ENCODE measurements at places on chromosomes 4 and X.

- DNase-seq = no peak
Observed at GRCh38 chrX:116605576-116605975, 142.8 kb upstream of the CT83 start.

- DNase-seq = no peak
Observed at GRCh38 chr4:151942971-151943370, 182.2 kb upstream of the GATB start.

DNA sequence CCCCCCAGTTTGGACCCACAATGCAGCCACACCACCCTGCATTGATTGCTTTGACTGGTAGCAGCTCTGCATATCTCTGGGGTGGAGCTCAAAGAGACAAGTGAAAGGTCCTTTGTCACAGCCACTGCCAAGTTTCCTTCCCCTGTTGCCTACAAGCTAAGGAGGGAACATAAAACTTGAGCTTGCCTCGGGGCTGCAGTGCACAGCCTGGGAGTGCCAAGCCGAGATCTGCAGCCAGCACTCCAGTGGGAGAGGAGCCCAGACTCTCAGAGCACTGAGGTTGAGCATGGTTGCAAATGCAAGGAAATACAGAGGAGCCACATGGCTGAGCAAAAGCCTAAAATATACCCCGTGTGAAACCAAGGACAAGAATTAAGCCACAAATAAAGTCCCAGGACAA is 142.2 kb downstream of the DKK2 start:
- no peak for DNase-seq

- DNase-seq = no peak
Observed at GRCh38 chr4:151798678-151799416, 38.0 kb upstream of the GATB start.

GRCh38 chrX:64977830-64978229 is 1.6 kb upstream of the ZC4H2 start:
- DNase-seq = no peak

- no peak for DNase-seq
Observed at GRCh38 chrX:50704360-50704759, 109.6 kb downstream of the SHROOM4 start.

- peak; percentile 37 for DNase-seq
Observed at GRCh38 chr4:140049849-140050637, 103.9 kb downstream of the MAML3 start.

DNA sequence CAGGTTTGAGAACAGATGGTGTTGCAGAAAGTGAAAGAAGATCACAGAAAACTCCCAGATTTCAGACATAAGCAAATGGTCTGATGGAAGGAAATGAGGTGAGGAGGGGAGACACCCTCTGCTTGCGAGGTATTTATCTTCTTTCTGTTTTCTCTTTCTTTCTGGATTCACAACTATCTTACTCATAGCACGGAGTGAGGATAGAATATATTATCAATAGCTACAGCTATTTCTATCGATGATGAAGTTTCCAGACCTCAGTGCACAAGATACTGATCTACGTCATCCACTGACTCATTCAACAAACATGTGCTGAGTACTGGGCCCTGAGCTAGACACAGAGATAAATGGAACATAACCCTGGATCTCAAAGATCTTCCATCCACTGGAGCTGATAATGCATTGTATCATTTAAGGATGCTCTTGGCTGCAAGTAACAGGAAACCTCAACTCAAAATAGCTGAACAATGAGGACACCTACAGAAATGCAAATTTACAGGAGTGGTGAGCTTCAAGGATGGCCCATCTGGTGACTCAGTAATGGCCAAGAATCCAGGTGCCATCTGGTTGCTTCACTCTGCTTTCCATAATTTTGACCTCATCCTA is 21.2 kb downstream of the SLC2A9 start:
- no peak for DNase-seq

DNA sequence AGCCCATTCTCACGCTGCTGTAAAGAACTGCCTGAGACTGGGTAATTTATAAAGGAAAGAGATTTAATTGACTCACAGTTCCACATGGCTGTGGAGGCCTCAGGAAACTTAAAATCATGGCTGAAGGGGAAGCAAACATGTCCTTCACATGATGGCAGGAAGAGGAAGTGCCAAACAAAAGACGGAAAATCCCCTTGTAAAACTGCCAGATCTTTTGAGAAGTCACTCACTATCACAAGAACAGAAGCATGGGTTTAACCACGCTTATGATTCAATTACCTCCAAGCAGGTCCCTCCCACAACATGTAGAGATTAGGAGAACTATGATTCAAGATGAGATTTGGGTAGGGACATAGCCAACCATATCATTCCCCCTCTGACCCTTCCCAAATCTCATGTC is 335.5 kb downstream of the IL15 start:
- DNase-seq = no peak

DNA sequence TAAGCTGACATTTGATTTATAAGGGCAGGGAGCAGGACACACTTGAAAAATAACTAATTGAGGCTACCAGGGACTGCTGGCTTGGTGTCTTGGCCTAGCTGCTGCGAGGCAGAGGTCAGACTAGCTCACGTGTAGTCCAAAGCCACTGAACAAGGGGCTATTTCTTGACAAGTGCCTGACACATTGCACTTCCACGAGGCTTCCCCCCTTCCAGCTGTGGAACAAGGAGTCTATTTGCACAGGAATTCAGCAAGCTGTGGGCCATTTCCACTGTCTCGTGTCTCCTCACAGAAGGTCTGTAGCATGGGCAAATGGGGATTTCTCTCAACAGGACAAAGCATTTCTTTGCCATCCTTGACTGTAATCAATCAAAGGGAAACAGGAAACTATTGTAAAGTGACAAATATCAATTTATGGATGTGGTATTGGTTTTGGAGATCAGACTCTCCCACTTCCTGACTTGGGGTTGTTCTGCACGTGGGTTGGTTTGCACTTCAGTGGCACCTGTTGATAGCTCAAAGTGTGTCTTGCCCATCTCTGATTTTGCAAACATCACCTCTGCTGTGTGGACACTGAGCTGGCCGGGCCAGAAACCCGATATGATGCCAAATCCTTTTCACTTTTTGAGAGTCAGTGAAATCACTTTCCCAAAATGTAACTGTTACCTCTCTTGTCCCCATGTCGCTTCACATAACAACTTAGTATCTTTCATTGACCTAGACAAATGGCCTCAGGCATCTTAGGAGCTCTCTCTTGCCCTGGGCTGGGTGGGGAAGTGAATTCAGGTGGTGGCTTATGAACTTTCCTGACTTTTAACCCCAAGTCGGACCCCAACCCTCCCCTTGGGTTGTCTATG is 107.4 kb upstream of the MAMLD1 start:
- DNase-seq = no peak

- DNase-seq = no peak
Observed at GRCh38 chr4:25654031-25654970, 1.4 kb upstream of the SLC34A2 start.

DNA sequence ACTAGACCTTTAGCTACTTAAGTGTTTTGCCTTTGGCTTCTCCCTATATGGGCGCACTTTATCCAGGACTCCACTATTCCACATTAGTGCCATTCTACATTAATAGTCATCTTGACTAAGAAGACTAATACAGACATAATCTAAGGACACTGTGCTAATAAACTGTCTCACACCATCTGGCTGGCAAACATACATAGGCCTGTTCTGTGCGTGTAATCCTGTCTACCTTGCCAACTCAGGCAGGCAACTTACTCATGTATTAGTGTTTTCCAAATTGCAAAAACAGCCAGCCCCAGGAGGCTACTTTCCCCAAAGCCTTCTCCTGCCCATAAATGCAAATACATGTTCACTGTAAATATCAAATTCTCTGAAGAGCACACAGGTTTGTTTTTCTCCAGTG is 587.3 kb downstream of the TMA16 start:
- no peak for DNase-seq

DNA sequence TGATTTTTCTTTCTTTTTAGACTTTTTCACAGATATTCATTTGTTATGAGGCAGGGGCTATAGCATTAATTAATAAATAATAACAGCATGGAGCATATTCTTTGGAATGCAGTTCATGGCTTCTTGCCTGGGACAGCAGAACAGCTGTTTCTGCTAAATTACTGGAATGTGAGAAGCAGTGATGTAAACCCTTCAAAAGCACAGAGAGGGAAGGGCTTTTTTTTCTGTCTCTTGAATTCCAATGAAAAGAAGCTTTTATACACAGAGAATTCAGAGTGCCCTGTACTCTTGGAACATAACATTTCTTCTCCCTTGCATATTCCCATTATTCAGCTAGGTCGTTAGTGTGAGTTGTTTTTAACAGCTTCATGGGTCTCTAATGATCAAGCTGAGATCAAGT is 28.5 kb upstream of the ANK2 start:
- DNase-seq = peak; percentile 70

DNA sequence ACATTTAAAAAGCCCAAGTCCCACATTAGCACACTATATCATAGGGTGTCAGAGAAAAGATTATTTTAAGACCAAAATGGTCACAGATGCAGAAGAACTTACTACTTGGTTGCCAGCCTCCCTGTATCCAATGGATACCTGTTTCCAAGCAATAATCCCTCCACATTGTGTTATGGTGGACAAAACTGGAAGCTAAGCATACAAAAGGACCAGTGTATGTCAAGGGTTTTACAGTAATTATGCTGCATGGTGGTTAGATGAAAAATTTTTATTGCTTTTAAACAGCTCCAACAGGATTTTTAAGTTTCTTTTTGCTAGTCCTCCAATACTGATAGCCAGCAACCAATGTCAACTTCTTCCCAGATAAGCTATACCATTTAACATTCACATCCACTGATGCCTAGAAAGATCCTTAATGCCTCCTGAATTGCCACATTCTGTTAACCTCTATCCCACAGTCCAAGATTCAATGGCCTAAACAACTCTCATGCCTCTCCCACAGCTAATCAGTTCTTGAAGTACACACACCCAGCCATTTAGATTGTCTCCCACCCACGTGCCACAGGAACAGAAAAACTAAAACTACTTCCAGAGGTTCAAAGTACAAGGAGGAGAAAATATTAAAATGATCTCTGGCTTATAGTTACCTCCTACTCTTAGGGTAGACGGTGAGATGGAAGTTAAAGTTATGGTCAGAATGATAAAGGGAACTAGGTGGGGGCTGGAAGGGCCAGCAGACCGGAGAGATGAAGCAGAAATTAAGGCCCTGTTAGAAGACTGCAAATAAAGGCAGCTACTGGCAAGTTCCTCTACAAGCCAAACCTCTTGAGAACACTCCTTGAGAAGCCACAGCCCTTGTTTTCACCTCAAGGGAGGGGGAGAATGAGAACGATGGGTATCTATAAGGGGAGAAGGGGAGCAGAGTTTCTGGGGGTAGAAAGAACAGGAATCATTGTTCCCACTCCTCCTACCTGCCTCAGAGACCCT is 5.5 kb downstream of the MED14 start:
- DNase-seq = no peak

All from adipocyte (in vitro differentiated cells).